ENCODE measurements at places on chromosomes 1 and 21.
A peak's percentile ranks its signal among the peaks of the same experiment; 100 is the strongest.

- DNase-seq = no peak
Observed at GRCh38 chr21:33396951-33397350, 6.3 kb upstream of the IFNGR2 start.

- DNase-seq = no peak
Observed at GRCh38 chr21:23950344-23950743, 1656.9 kb downstream of the MRPL39 start.

- DNase-seq = peak; percentile 73
Observed at GRCh38 chr1:19341201-19342061, 29.3 kb downstream of the SLC66A1 start.

- no peak for DNase-seq
Observed at GRCh38 chr1:224106568-224107281, 7.2 kb upstream of the FBXO28 start.

DNA sequence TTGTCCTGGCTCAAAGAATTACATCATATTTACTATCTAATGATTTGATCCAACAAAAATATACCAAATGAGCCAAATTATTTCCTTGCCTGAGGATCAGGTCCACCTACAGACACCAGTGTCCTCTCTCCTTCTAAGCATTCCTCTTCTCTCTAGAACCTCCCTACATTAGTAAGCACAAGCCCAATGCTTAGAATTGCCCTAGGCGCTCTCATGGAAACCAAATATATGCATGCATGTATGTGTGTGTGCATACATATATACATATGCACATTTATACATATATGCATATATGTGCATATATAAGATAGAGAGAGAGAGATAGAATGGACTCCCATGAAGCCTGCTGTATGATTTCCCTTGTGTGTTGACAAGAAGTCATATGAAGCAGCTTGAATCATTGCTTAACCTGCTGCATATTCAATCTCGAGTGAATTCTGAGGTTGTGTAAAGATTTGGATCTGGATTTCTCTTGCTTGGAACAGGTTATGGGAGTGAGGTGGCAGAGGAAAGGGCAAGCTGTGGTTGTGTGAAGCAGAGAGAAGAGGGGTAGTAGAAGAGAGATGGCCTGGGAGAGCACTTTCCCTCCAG, 66.1 kb downstream of the SPAG17 start:
- no peak for DNase-seq

DNA sequence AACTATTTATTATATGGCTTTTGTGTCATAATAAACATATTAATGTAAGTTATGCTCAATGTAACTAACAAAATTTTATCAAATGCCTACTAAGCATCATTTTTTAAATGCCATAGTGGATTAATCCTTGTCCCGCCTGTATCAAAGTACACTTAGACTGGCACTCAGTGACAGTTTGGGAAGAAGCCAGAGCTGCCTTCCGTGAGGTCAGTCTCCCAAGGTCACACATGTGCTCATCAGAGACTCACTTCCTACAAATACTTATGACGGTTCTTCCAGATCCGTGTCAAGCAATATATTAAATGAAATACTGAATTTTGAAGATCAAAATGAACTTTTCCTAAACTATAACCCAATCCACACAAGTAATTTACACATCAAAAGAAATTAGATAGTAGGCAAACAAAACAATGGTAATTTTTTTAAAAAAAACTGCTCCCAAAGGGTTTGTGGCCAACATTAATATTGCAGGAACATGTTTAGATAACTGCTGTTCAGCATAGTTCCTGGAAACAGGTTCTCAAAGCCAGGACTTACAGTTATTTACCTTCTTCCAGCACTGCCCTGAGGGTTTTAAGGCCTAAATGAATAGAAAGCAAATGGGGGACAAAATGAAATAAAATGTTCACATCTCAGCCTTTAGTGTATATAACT, 27.2 kb downstream of the WLS start:
- DNase-seq = no peak

- no peak for DNase-seq
Observed at GRCh38 chr1:68223687-68224086, 8.6 kb downstream of the WLS start.
